ENCODE measurements at places on chromosomes 5 and 9. TPM values are rescaled to one million over a fixed set of nuclear protein-coding genes. Genes with fewer than 3 reads are reported as not detected.
A peak's percentile ranks its signal among the peaks of the same experiment; 100 is the strongest.

NKD2 gene
- total RNA-seq: 1.5 TPM

ENHO gene
- not detected for total RNA-seq

IFNA13 gene
- total RNA-seq: not detected

THBS4 gene
- total RNA-seq: 2.3 TPM

DCAF12 gene
- 34.7 TPM for total RNA-seq

LRRC14B gene
- total RNA-seq: 0.16 TPM

PRSS3 gene
- not detected for total RNA-seq

LHX3 gene
- not detected for total RNA-seq

CCDC152 gene
- total RNA-seq: 10.1 TPM

DNA sequence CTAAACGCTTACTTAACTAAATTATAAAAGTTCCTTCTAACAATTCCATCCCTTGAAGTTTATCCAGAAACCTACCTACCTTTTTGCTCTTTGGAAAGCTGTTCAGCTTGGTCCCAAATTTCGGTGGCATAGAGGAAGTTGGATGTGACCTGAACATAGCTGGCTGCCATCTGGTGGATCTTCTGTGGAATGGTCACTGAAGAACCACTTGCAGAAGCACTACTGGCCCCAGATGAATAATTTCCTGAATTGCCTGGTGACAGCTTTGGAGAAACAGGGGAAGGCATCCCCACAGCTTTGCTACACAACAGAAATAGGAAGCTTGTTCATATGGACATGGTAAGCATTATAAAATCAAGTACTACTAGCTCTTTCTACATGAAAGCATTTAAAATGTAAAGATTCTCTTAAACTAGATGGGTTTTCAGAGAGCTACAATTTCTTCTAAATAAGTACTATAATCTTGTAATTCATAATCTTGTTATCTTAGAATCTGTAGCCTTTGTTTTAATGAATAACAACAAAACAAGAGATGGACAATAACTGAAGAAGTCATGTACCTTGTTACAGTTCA is 9.9 kb downstream of the LEAP2 start:
- no peak overlapping the region for H3K27ac ChIP-seq
- H3K4me3 ChIP-seq: no peak overlapping the region
- no peaks in the 10 kb centered on the region for H3K27me3 ChIP-seq
- peak; percentile 25 for DNase-seq
- H3K36me3 ChIP-seq: peaks cover 9% of the 10 kb centered on the region

GRCh38 chr5:41968153-41968723 is 43.2 kb downstream of the FBXO4 start:
- H3K27ac ChIP-seq: no peak overlapping the region
- no peaks in the 10 kb centered on the region for H3K36me3 ChIP-seq
- no peak for DNase-seq
- H3K27me3 ChIP-seq: peaks cover 2% of the 10 kb centered on the region
- no peak overlapping the region for H3K4me3 ChIP-seq
- no peaks in the 10 kb centered on the region for H3K4me1 ChIP-seq

- H3K36me3 ChIP-seq: no peaks in the 10 kb centered on the region
Observed at GRCh38 chr5:117759849-117760499, 1185.4 kb upstream of the SEMA6A start.

GRCh38 chr5:132496191-132496630 is 5.6 kb upstream of the IRF1 start:
- DNase-seq: peak; percentile 93
- peaks cover 71% of the 10 kb centered on the region for H3K4me1 ChIP-seq
- no peaks in the 10 kb centered on the region for H3K27me3 ChIP-seq
- H3K27ac ChIP-seq: peak overlapping the region; percentile 99

DNA sequence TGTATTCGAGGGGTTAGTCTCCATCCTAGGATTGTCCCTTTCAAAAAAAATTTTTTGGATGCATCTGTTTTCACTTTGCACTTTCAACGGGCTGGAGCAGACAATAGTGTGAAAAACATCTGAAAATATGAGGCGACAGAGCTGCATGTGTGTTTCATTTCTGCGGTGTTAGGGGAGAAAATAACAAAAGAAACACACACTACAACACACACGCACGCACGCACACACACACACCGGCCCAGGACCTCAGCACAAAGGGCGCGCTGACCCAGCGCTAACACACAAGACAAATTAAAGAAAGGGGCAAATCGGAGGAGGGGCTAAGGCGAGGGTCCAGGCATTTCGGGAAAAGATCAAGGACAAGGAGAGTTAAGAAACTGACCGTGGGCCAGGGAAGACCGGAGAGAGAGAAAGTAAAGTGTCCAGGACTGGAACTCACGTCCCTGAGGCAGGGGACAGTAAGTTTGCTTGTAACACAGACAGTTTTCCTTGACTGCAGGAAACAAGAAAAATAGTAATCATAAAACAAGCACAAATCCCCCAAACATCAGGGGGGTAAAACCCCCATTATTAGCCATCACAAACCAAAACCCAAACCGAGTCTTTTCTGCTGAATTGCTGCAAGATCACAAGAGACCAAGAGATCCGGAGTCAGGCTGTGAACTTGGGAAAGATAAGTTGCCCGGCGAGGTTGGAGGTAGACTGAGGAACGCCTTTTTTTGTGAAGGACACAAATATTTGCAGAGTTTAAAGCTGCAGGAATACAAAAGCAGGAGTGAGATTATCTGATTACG is 302.1 kb downstream of the PARP8 start:
- no peak overlapping the region for H3K27ac ChIP-seq
- peaks cover 51% of the 10 kb centered on the region for H3K4me1 ChIP-seq
- peaks cover 77% of the 10 kb centered on the region for H3K27me3 ChIP-seq
- peak overlapping the region; percentile 26 for H3K4me3 ChIP-seq

DNA sequence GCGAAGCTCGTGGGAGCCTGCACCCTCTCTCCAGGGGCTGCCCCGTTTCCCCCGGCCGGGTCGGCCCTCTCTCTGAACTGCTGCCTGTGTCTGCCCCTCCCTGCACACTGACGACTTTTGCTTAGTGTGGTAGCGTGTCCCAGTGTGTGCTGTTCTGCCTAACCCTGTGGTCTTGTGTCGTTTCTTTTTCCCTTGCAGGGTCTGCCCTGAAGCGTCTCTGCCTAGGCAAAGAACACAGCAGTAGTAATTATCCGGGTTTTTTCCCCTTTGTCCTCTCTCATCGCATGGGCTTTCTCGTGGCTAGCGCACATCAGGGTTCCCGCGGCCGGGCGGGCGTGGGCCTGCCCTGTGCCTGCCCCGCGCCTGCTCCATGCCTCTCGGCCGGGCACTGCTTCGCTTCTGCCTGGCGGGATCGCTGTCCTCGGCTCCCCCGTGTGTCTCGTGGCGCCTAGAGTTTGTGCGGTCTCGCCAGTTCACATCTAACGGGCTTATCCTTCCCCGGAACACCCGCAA is 122.7 kb downstream of the WNK2 start:
- no peak overlapping the region for H3K4me3 ChIP-seq
- DNase-seq: no peak
- H3K27ac ChIP-seq: no peak overlapping the region
- H3K4me1 ChIP-seq: no peaks in the 10 kb centered on the region
- H3K27me3 ChIP-seq: no peaks in the 10 kb centered on the region

- DNase-seq: no peak
- H3K27me3 ChIP-seq: peaks cover 2% of the 10 kb centered on the region
- H3K27ac ChIP-seq: no peak overlapping the region
- H3K4me3 ChIP-seq: no peak overlapping the region
Observed at GRCh38 chr9:89247431-89248353, 63.3 kb upstream of the CKS2 start.

DNA sequence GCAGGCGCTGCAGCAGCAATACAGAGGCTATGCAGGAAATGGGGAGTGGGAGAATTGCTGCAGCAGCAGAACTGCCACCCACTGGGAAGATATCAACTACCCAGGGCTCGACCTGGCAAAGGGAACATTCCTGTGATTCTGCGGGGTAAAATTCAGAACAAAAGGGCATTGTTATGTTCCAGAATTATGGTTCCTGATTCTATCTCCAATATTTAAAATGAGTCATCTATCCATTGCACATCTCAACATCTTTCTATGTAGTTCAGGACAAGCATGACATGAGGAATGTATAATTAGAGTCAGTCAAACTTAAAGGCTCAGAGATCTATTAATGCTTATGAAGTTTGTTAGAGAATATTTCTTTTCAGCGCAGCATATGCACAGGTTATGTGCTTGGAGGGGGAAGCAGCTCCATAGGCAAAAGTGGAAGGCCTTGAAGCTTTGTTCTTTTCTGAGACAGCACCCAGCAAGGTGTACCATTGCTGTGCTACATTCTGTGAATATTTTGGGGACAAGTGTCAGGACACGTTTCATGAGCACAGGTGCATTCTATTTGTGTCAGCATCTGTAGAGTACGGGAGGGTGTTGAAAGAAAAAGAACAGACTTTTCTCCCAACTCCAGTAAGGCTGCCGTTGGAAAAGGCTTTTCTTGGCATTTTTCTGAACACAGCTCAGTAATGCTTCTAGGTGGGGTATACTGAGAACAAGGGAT is 395.6 kb upstream of the MPDZ start:
- no peaks in the 10 kb centered on the region for H3K4me1 ChIP-seq
- H3K36me3 ChIP-seq: no peaks in the 10 kb centered on the region
- H3K27me3 ChIP-seq: no peaks in the 10 kb centered on the region
- DNase-seq: no peak
- H3K4me3 ChIP-seq: no peak overlapping the region

GRCh38 chr9:114697951-114698351 is 16.0 kb upstream of the TEX48 start:
- peak; percentile 70 for DNase-seq
- H3K36me3 ChIP-seq: peaks cover 8% of the 10 kb centered on the region
- no peaks in the 10 kb centered on the region for H3K27me3 ChIP-seq
- peak overlapping the region; percentile 95 for H3K27ac ChIP-seq
- H3K4me1 ChIP-seq: peaks cover 70% of the 10 kb centered on the region

DNA sequence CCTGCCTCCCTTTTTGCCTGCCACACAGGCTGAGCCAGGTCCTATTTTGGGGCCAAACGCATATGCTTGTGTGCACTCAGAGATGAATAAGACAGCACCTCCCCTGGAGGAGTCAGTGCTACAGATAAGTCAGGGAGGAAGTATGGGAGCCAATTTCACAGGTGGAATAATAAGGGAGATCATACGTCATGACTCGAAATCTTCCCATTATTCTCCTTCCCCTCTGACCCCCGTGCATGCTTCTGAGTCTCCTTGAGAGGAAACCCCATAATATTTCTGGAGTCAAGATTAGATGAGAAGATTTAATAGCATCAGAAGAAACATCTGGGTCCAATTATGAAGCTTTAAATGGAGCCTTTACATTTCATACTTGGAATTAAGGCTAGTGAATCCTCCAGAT is 15.1 kb upstream of the ZCCHC7 start:
- no peak overlapping the region for H3K27ac ChIP-seq
- H3K4me3 ChIP-seq: no peak overlapping the region
- peaks cover 4% of the 10 kb centered on the region for H3K36me3 ChIP-seq
- DNase-seq: no peak
- H3K4me1 ChIP-seq: peaks cover 24% of the 10 kb centered on the region

DNA sequence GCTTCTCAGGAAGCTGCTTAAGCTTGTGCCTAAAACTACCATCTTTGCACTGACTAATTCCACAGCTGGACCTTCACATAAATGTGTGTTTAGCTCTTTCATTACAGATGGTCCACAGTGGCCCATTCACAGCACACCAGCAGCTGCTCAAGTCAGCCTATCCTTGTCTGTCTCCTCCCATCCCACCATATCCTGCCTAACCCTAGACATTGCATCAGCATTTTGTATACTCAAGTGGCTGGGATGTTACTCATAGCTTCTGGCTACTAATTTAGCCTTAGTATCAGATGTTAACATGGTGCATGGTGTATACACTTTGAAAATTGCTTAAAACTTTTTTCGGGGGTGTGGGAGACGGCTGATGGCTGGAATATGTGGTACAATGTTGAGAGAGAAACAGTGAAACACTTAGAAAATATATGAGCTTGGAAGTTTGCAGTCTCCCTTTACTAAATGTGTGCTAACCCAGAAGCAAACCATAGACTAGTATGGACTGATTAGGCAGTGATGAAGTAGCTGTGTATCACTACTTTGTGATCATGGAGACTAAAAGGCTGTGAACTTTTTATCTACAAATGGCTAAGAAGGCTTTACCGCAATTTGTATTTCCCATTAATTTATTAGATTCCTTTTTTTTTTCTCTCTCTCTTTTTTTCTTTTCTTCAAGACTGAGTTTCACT is 83.1 kb downstream of the JMY start:
- H3K27me3 ChIP-seq: no peaks in the 10 kb centered on the region
- H3K36me3 ChIP-seq: peaks cover 10% of the 10 kb centered on the region
- H3K4me1 ChIP-seq: no peaks in the 10 kb centered on the region
- no peak overlapping the region for H3K4me3 ChIP-seq
- peak overlapping the region; percentile 22 for H3K27ac ChIP-seq

GRCh38 chr9:74760031-74760700 is 127.6 kb downstream of the TRPM6 start:
- DNase-seq: no peak
- no peak overlapping the region for H3K27ac ChIP-seq
- H3K27me3 ChIP-seq: peaks cover 4% of the 10 kb centered on the region
- no peak overlapping the region for H3K4me3 ChIP-seq

DNA sequence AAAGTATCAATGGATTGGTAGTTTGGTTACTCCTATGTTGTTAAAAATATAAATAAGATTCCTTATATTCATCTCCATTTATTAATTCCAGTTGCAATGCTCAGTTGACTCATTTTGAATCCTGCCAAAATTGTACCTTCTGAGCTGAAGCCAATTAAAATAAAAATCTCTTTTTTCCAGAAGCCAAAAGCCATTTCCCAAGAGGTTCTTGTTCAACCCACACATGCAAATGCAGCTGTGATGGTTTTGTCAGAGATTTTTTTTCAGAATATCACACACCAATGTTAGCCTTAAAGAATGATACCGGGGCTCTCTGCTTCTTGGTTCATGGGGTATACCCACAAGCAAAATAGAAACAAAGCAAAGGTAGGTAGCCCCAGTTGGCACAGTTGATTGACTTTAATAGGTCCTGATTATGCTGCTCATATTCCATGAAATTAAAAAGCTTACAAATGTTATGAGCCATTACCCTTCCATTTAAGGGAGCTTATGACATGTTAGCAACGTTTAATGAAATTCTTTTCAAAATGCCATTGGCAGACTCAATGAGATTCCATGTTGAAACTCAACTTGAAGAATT is 208.0 kb downstream of the SGCD start:
- no peak overlapping the region for H3K4me3 ChIP-seq
- DNase-seq: no peak
- no peaks in the 10 kb centered on the region for H3K36me3 ChIP-seq
- H3K4me1 ChIP-seq: no peaks in the 10 kb centered on the region

DNA sequence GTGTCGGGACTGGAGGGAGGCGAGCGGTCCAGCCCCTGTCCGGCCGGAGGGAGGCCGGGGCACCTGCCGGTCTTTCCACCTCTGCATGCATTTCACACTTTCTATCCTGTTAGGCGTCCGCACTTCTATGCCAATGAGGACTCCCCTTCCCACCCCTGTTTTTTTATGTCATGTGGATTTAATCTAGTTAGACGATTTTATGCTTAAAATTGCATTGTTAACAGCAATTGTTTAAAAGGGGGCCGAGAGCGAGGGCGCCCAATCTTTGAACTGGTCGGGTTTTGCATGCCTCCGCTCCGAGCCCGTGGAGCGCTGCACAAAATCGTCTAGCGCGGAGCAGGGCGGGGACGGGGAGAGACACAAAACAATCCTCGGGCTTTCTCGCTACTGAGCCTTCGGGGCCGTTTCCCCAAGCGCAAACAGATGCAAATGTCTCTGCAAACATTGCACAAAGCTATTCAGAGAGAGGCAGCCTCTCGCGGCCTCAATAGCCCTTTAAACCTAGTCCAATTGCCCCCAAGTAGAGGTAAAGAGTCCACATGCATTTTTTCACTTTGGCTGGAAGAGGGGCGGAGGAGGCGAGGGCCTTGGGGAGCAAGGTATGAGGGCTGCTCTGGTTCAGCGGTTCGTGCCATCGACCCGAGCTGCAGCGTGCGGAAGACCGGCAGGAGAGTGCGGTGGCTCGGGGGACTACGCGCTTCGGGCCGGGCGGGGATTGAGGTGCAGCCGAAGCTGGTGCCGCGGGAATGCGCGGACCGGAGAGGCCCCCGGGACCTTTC is 37.5 kb upstream of the TIFAB start:
- H3K4me3 ChIP-seq: no peak overlapping the region
- H3K27ac ChIP-seq: no peak overlapping the region
- no peak for DNase-seq
- no peaks in the 10 kb centered on the region for H3K36me3 ChIP-seq
